ENCODE measurements at places on chromosomes 3 and 15.

- DNase-seq = no peak
Measured at GRCh38 chr3:150747886-150748683, 14.9 kb downstream of the SIAH2 start.

DNA sequence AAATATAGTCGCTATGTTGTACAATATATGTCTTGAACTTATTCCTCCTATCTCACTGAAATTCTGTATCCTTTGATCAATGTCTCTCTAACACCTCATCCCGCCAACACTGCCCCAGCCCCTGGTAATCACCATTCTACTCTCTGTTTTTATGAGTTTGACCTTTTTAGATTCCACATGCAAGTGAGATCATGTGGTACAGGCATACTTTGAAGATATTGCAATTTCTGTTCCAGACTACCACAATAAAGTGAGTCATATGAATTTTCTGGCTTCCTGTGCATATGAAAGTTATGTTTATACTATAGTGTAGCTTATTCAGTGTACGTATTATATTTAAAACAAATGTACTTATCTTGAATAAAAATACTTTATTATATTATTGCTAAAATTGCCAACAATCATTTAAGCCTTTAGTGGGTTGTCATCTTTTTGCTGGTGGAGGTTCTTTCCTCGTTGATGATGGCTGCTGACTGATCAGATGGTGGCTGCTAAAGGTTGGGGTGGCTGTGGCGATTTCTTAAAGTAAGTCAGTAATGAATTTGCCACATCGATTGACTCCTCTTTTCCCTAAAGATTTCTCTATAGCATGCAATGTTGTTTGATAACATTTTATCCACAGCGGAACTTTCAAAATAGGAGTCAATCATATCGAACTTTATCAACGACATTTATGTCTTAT is 257.2 kb downstream of the NFKBIZ start:
- DNase-seq = no peak

GRCh38 chr15:37891766-37892368 is 42.6 kb upstream of the TMCO5A start:
- DNase-seq = no peak

- no peak for DNase-seq
Measured at GRCh38 chr15:57286446-57287122, 89.7 kb upstream of the CGNL1 start.

- no peak for DNase-seq
Measured at GRCh38 chr15:62994975-62995681, 47.4 kb upstream of the TPM1 start.

GRCh38 chr3:138511945-138512344 is 77.5 kb downstream of the ESYT3 start:
- no peak for DNase-seq

GRCh38 chr3:94928921-94929320 is 866.1 kb downstream of the NSUN3 start:
- DNase-seq = no peak

GRCh38 chr3:50876947-50877346 is 202.2 kb downstream of the DOCK3 start:
- no peak for DNase-seq

DNA sequence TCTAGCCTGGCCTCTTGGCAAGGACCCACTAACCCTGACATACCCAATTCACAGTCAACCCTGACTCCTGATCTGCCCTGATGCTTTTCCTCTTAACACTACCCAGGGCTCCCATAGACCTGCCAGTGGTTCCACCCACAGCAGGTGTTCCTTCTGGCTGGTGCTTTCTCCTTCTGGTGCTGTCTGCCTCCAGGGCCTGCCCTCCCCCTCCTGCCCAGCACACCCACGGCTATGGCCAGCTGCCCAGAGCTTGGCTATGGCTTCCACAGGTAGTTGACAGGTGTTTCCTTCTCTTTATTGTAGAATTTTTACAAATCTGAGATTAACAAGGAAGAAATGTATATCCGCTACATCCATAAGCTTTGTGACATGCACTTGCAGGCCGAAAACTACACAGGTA is 46.5 kb upstream of the MANF start:
- no peak for DNase-seq

Measured in stimulated activated CD4-positive, alpha-beta T cell treated with anti-CD3 and anti-CD28 coated beads, Interleukin-15, amount 100 ng/mL, for 1 hour (primary cell).